Iris pigment epithelial cell (primary cell): ENCODE measurements at places on chromosomes 1 and 21.

GRCh38 chr1:245682638-245683628 lies 528.1 kb downstream of the KIF26B start:
- no peak for DNase-seq

GRCh38 chr1:159647616-159648015 lies 60.0 kb downstream of the APCS start:
- DNase-seq: no peak

- no peak for DNase-seq
Observed at GRCh38 chr1:214233856-214234634, 46.9 kb upstream of the SMYD2 start.

DNA sequence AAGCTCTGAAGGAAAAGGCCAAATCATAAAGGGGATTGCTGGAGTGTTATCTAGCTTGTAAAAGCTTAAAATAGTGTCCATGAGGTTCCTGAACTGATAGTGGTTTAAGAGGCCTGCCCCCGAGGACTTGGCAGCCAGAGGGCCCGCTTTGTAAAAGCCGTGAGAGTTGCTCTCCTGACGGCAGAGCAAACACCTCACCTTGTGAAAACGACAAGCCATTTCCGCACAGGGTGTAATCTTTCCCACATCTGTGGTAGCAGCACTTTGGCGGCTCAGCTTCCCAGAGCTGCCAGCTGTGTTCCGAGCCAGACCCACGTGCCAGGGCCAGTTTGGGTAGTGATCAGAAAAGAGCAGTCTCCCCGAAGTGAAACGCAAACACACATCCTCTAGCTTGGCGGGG lies 37.0 kb downstream of the SERBP1 start:
- no peak for DNase-seq

GRCh38 chr1:192066202-192066601 lies 92.1 kb upstream of the RGS18 start:
- DNase-seq: no peak

DNA sequence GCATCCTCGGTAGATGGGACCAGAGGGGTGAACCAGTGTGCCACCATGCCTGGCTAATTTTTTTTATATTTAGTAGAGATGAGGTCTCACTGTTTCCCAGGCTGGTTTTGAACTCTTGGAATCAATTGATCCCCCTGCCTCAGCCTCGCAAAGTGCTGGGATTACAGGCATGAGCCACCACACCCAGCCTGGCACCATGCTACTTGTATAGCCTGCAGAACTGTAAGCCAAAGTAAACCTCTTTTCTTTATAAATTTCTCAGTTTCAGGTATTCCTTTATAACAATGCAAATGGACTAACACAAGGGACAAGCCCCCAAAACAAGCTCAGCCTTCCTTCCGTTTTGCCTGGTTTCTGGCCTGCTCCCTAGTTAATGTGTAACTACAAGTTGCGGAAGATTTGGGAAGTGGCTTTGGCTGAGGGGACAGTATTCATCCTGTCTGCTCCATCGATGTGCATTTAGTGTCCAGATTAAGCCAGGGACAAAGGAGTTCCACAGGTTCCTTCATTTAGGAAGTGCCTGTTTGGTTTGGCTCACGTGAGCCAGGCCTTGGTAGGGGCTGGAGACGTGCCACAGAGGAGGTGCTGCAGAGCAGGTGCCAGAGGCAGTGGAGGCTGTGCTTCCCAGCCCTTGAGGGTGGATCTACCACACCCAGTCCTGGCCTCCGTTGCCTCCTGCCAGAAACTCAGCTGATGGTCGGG lies 4.4 kb downstream of the AVPR1B start:
- no peak for DNase-seq

GRCh38 chr1:69076631-69077030 lies 491.1 kb upstream of the LRRC7 start:
- DNase-seq: no peak

DNA sequence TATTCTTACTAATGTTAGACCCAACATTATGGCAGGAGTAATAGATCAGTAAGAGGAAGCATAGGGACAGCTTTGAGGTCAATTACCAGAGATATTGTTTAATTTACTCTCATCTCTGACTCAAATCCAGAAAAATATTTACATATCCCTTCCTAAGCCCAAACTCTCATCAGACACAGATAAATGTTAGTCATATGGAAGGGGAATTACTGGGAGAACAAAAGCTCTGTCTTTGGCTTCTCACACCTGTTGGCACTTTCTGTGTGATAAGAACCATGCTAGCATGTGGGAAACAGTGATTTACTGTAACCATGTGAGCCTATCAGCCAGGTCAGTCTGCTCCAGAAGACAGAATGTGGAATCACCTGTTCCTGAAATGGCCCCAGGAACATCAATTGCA lies 72.4 kb downstream of the DUSP10 start:
- no peak for DNase-seq
